ENCODE measurements at places on chromosomes 7 and 10.
A peak's percentile ranks its signal among the peaks of the same experiment; 100 is the strongest.

- H3K4me1 ChIP-seq: no peaks in the 10 kb centered on the region
- peaks cover 18% of the 10 kb centered on the region for H3K36me3 ChIP-seq
- no peak for DNase-seq
- H3K4me3 ChIP-seq: no peak overlapping the region
- H3K27ac ChIP-seq: no peak overlapping the region
These were observed 27.5 kb downstream of the ELFN1 start for GRCh38 chr7:1697499-1698125.

DNA sequence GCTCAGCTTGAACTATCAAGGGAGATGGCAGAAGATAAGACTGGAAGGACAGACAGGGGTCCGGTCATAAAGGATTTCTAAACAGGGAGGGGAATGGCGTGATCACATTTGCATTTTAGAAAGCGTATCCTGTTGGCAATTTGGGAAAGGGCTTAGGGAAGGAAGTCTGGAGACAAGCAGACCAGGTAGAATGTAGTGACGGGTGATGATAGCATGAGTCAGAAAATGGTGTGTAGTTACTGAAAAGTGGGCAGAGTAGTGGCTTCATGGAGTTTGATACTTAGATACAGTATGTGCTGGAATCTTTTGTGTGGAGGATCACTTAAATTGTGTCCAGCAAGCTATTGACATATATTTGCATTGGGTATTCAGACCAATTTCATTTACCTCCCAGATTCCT lies 61.2 kb downstream of the LRGUK start:
- no peak overlapping the region for H3K27ac ChIP-seq
- no peaks in the 10 kb centered on the region for H3K4me1 ChIP-seq

GRCh38 chr10:14040787-14041631 lies 289.7 kb downstream of the FRMD4A start:
- H3K4me1 ChIP-seq: peaks cover 13% of the 10 kb centered on the region
- no peaks in the 10 kb centered on the region for H3K27me3 ChIP-seq
- H3K27ac ChIP-seq: peak overlapping the region; percentile 4
- no peaks in the 10 kb centered on the region for H3K36me3 ChIP-seq

DNA sequence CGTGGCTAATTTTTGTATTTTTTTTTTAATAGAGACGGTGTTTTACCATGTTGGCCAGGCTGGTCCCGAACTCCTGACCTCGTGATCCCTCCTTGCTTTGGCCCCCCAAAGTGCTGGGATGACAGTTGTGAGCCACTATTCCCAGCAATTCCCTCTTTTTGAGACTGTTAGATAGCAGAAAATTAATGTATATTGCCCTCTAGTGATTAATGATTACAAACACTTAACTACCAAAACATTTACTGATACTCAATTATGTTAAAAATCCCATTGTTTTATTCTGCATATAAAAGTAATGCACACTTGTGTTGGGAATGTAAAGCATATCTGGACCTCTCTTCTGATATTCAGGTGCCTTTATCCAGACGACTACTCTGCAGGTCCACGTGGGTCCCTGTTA lies 41.2 kb upstream of the COBL start:
- H3K36me3 ChIP-seq: no peaks in the 10 kb centered on the region
- H3K27me3 ChIP-seq: peaks cover 3% of the 10 kb centered on the region
- H3K4me3 ChIP-seq: no peak overlapping the region
- H3K4me1 ChIP-seq: peaks cover 9% of the 10 kb centered on the region

DNA sequence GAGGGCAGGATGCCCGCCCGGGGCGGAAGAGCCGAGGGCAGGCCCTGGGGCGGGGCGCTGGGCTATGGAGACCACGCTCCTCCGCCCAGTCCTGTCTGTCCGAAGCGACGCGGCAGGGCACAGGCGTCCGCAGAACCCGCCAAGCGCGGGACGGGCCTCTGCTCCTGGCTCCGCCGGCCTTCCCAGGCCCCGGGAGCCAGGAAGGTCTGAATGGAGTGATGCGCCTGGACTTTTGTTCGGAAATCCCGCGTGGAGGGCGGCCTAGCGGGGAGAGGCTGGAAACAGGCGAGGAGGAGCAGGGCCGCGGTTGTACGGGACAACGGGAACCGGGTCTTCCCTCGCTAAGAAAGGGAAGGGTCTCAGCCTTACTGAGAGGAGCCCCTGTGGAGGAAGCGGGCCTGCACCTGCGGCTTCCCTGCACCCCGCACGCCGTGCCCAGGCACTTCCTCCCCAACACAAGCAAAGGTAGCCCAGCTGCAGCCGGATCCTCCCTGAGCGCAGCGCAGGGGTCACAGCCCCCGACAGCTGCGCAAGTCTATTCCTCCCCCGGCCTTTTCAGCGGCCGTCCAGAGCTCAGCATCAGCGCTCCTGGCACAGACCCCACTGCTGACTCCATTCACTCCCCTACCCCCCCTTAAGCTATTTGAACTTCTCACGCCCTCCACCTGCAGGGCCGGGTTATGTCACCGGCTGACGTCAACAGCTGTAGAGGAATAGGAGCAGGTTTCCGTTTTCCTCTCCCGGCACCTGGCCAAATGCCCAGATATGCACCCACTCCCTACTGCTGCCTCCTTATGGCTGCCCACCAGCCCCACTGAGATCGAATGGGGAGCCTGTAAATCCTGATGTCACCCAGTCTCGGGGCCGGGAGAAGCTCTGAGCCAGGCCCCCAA lies 143.2 kb upstream of the RET start:
- peak overlapping the region; percentile 64 for H3K4me3 ChIP-seq
- H3K4me1 ChIP-seq: peaks cover 10% of the 10 kb centered on the region

DNA sequence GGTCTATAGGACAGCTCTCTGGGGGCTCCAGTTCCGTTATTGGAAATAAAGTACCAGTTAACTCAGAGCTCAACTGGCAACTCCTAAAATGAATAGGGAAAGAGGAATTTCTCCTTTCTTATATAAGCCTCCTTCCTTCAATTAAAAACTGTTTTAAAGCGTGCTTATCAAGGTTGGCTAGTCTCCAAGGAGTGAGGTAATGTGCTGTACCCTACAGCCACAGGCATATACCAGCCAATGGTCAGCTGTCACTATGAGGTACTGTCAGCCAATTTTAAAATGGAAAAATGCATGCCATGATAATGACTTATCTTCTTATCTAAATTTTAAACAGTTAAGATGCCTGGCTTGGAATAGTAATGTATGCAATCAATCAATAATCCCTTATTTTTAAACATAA lies 76.2 kb downstream of the PLCE1 start:
- no peak overlapping the region for H3K27ac ChIP-seq
- no peaks in the 10 kb centered on the region for H3K4me1 ChIP-seq
- no peaks in the 10 kb centered on the region for H3K27me3 ChIP-seq

GRCh38 chr10:75694269-75694668 lies 262.8 kb downstream of the LRMDA start:
- no peaks in the 10 kb centered on the region for H3K36me3 ChIP-seq
- no peaks in the 10 kb centered on the region for H3K4me1 ChIP-seq
- no peak for DNase-seq
- peaks cover 2% of the 10 kb centered on the region for H3K27me3 ChIP-seq

DNA sequence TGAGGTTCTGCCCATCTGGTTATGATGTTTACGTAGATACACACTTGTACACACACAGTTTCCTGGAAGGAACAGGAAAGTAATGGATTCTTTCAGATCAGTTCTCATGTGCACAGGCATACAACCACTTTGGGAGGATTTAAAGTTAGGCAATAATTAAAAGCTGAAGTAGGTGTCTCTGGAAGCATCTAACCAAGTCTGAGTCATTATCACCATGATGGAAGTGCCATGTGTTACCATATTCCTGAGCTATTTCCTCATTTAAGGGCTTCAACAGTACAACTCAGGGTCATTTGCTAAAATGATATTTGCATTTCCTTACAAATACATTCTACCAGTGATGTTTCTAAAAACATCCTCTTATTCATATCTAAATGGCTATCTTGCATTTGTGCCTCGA lies 41.4 kb upstream of the BET1 start:
- no peak for DNase-seq
- peaks cover 12% of the 10 kb centered on the region for H3K27me3 ChIP-seq
- H3K27ac ChIP-seq: no peak overlapping the region
- H3K4me3 ChIP-seq: no peak overlapping the region

DNA sequence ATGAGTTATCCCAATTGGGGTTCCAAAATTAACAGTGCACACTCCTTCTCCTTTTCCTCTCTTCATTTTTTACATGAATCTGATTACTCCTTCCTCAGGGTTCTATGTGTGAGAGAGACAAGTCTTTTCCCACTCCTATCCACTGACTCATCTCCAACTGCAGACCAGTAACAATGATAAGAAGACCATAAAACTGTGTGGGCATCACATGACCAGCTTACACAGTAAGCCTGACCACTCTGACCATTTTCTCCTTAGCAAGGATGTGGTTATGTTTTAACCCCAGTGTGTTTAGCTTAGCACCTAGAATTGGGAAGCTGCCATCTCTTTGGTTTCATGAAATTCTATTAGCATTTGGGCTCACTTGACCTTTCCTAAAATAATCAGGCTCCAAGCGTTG lies 145.0 kb upstream of the CALCR start:
- peaks cover 3% of the 10 kb centered on the region for H3K27me3 ChIP-seq
- no peak overlapping the region for H3K27ac ChIP-seq
- H3K36me3 ChIP-seq: no peaks in the 10 kb centered on the region
- no peak overlapping the region for H3K4me3 ChIP-seq
- no peak for DNase-seq
- H3K4me1 ChIP-seq: peaks cover 3% of the 10 kb centered on the region

GRCh38 chr7:75969182-75969581 lies 25.2 kb downstream of the TMEM120A start:
- peaks cover 7% of the 10 kb centered on the region for H3K36me3 ChIP-seq
- H3K27me3 ChIP-seq: no peaks in the 10 kb centered on the region
- DNase-seq: no peak
- H3K27ac ChIP-seq: peak overlapping the region; percentile 77
- H3K4me1 ChIP-seq: peaks cover 11% of the 10 kb centered on the region
- no peak overlapping the region for H3K4me3 ChIP-seq

- H3K4me3 ChIP-seq: no peak overlapping the region
- peaks cover 12% of the 10 kb centered on the region for H3K36me3 ChIP-seq
- no peak for DNase-seq
- H3K4me1 ChIP-seq: peaks cover 10% of the 10 kb centered on the region
These were observed 21.2 kb downstream of the ZMIZ2 start for GRCh38 chr7:44769776-44770294.

GRCh38 chr10:94546049-94546900 lies 687 bp downstream of the HELLS start:
- peak overlapping the region; percentile 99 for H3K4me3 ChIP-seq
- no peaks in the 10 kb centered on the region for H3K27me3 ChIP-seq
- H3K36me3 ChIP-seq: peaks cover 2% of the 10 kb centered on the region
- no peak for DNase-seq
- H3K27ac ChIP-seq: peak overlapping the region; percentile 98
- peaks cover 25% of the 10 kb centered on the region for H3K4me1 ChIP-seq

DNA sequence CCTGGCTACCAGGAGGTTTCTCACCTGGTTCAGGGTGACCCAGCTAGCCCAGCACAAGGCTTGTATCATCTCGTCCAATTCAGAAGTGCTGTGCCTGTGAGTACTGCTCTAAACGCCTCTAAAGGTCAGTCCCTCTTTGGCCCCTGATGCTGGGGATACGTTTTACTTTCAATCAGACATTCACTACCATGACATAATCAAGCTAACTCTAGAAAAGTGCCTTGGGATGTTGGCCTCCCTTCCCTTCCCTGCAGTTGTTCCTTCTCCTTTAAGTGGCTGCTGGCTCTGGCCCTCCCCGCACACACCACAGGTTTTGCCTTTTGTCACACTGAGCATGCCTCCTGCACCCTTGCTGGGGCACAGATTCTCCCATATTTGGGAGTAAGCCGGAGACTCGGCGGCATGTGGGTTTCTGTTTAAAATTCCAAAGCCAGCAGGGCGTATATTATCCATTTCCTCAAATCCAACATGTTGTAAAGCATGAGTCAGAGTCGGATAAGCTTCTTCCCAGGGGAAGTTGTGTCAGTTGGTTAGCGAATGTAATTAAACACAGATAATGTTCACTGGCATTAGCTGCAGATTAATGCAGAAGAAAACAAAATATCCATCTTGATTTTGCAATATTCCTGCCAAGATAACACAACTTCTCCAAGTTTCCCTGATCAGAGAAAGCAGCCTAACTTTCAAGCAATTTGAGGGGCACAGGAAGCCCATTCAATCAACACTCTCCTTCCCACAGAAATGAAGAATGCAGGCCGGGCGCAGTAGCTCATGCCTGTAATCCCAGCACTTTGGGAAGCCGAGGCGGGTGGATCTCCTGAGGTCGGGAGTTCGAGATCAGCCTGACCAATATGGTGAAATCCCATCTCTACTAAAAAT lies 31.8 kb upstream of the VCL start:
- H3K4me3 ChIP-seq: no peak overlapping the region
- peaks cover 7% of the 10 kb centered on the region for H3K4me1 ChIP-seq
- H3K27me3 ChIP-seq: no peaks in the 10 kb centered on the region
- H3K36me3 ChIP-seq: no peaks in the 10 kb centered on the region

GRCh38 chr10:131018886-131019500 lies 292.5 kb downstream of the TCERG1L start:
- no peak overlapping the region for H3K27ac ChIP-seq
- H3K36me3 ChIP-seq: no peaks in the 10 kb centered on the region
- DNase-seq: no peak
- H3K4me1 ChIP-seq: peaks cover 2% of the 10 kb centered on the region
- no peak overlapping the region for H3K4me3 ChIP-seq
- peaks cover 15% of the 10 kb centered on the region for H3K27me3 ChIP-seq

- H3K36me3 ChIP-seq: peaks cover 2% of the 10 kb centered on the region
- H3K27ac ChIP-seq: no peak overlapping the region
- no peak overlapping the region for H3K4me3 ChIP-seq
These were observed 107.3 kb downstream of the ZMIZ1 start for GRCh38 chr10:79176052-79176501.

DNA sequence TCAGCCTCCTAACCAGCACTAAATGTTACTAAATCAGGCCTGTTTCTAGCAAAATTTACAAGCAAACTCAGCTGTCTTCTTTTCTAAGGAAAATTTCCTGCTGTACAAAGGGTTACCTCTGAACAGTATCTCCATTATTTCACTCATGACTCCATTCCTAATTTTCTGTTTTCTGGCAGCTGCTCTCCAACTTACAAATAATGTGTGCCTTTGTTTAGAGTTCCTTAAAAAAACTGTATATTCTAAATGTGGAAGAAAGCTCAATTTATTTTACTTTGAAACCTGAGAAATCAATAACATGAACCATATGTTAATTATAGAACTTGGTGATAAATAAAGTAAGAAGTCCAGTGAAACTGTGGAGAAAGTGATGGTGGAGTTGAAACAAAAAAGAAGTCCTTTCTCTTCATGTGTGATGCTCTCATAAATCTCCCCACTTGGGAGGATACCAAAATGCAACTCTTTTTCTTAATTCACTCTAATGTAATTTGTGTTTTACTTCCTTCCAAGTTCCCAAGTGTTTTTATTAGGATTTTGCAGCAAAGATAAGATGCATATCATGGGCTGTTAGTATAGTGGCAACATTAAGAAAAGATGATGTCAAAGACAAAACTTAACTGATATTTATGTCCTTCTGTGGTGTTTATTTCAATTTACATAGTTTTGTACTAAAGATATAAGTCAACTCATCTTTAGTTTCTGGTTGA lies 74.8 kb downstream of the CDK6 start:
- no peaks in the 10 kb centered on the region for H3K27me3 ChIP-seq
- DNase-seq: no peak
- H3K36me3 ChIP-seq: peaks cover 1% of the 10 kb centered on the region
- no peak overlapping the region for H3K27ac ChIP-seq
- no peak overlapping the region for H3K4me3 ChIP-seq

- H3K4me3 ChIP-seq: no peak overlapping the region
- H3K4me1 ChIP-seq: no peaks in the 10 kb centered on the region
- DNase-seq: no peak
- H3K36me3 ChIP-seq: no peaks in the 10 kb centered on the region
- H3K27ac ChIP-seq: no peak overlapping the region
- H3K27me3 ChIP-seq: peaks cover 19% of the 10 kb centered on the region
These were observed 484.2 kb downstream of the PLXNA4 start for GRCh38 chr7:132092106-132092505.

Data from progenitor cell of endocrine pancreas (in vitro differentiated cells).